ENCODE measurements at places on chromosomes 6 and 20.

DNA sequence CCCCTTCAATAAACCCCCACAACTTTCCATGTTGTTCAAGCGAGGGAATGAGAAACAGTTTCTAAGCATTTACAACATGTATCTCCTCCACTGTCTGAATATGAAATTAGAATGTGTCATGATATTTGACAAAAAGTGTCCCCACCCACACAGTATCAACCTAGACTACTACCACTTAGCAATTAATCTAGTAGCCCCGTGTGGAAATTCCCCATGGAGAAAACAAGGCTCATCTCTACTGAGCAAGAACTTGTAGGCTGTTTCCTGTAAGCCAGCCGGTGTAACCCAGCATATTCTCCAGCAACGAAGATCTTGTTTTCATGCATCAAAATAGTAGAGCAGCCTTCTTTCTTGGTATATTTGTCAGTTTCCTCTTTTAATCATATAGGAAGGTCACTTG, 115.0 kb downstream of the IRF4 start:
- DNase-seq = no peak
- H3K27ac ChIP-seq = peak overlapping the region; percentile 81
- no peak overlapping the region for H3K4me3 ChIP-seq
- peaks cover 37% of the 10 kb centered on the region for H3K36me3 ChIP-seq

DNA sequence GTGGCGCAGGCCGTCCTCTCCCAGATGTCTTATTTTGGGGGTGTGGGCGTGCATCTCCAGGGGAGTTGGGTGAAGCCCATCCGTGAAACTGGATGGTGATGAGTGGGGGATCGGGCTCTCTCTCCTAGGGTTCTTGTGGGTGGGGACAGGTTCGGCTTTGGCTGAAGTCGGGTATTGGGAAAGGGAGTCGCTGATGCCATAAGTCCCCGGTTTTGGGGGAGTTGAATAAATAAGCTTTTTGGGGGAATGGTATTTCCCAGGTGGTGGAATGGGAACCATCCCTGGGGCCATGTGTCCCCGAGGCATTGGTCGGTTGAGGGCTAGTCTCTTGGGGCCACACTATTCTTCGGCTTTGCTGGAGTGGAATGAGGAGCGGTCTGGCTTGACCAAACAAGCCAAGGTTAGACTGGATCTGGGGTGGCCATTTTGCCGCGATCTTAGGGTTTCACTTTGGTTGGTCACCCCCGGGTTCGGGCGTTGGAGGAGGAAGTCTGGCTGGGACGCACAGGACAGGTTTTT, 481 bp downstream of the ZNF133 start:
- DNase-seq = no peak
- H3K27me3 ChIP-seq = peaks cover 17% of the 10 kb centered on the region
- peaks cover 23% of the 10 kb centered on the region for H3K36me3 ChIP-seq
- peak overlapping the region; percentile 97 for H3K27ac ChIP-seq

DNA sequence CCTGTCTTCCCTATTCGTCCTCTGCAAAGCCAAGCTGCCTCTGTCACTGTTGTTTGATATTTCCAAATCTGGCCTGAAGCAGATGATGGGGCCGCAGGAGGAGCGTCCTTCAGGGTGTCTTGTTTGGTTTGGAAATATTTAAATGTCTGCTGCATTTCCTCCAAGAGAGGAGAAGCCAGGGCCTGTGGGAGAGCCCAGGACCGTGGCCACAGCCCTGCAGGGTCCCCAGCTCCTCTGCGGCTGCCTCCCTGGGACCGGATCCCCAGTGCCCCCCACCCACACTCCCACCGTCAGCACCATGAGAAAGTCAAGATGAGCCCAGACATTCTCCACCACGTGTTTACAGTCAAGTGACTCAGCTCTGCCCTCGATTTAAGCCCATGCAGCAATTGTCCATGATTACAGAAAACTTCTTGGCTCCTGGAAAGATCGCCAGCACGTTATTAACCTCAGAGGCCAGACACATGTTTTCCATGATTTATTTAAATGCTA, 18.2 kb downstream of the FOXF2 start:
- H3K4me3 ChIP-seq = no peak overlapping the region
- no peaks in the 10 kb centered on the region for H3K36me3 ChIP-seq
- H3K27me3 ChIP-seq = peaks cover 33% of the 10 kb centered on the region
- no peak for DNase-seq

- H3K4me3 ChIP-seq = no peak overlapping the region
- peaks cover 11% of the 10 kb centered on the region for H3K4me1 ChIP-seq
- H3K27ac ChIP-seq = no peak overlapping the region
- peaks cover 54% of the 10 kb centered on the region for H3K27me3 ChIP-seq
- no peaks in the 10 kb centered on the region for H3K36me3 ChIP-seq
Observed at GRCh38 chr20:1489325-1489724, 1.9 kb downstream of the SIRPB2 start.

DNA sequence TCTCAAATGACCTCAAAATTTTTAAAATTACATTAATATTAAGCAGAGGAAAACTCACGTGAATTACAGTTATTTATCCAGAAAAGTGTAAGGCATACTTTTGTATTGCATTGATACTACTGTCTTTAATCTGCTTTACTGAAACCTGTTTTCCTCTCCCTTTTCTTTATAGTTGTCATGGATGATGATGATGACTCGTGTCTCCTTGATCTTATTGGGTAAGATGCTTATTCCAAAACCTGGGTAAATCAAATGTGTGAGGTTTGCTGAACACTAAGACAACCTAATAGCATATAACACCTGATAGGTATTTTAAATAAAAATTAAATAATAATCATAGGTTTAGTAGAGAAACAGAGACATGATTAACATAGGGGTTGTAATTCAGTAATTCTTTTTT, 40.0 kb downstream of the BICRAL start:
- H3K4me3 ChIP-seq = no peak overlapping the region
- no peak for DNase-seq
- H3K27me3 ChIP-seq = no peaks in the 10 kb centered on the region
- H3K4me1 ChIP-seq = peaks cover 7% of the 10 kb centered on the region
- peaks cover 10% of the 10 kb centered on the region for H3K36me3 ChIP-seq

DNA sequence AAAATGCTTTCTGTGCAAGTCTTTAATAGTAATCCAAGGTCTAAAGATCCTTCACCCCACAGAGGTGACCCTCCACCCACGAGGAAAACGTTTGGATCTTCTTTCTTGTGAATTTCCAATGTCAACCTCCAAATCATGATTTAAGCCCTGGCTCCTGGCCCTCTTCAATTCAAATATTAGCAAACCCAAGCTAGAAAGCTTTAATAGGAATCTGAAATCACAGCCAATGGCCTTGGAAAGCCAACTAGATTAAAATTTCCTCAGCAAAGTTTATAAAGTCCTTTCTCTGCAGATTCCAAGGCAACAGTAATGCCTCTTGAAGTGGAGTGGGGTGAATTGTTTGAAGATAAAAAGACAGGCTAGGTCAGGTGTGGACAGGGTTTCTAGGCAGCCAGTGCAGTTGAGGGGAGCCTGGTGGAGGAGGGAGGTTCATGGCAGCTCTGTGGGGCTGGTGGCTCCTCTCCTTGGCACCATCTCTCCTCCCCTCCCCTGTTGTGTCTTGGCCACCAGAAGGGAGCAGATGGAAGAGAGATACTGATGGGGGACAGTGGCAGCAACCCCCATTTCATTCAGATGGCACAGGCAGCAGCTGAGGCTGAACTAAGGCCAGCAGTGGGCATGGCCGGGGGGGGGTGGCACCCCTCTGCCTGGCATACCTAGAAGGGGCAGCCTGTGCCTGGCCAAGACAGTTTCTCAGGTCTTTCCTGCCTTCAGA, 12.0 kb upstream of the UQCC2 start:
- H3K4me3 ChIP-seq = no peak overlapping the region
- peaks cover 61% of the 10 kb centered on the region for H3K27me3 ChIP-seq
- no peak for DNase-seq
- H3K36me3 ChIP-seq = no peaks in the 10 kb centered on the region
- no peak overlapping the region for H3K27ac ChIP-seq

- no peak within 1 kb of the TSS for H3K4me3 ChIP-seq
- no peak within 1 kb of the TSS for H3K27ac ChIP-seq
- H3K36me3 ChIP-seq = no peaks in the 10 kb centered on the region
Observed at GRCh38 chr6:96015518-96016333, at the start of gene FUT9. TSS of gene FUT9 (plus strand) at chr6:96015974. CDS start at chr6:96203156, 187,182 bp downstream.

- no peak overlapping the region for H3K4me3 ChIP-seq
- peaks cover 22% of the 10 kb centered on the region for H3K36me3 ChIP-seq
- H3K27ac ChIP-seq = no peak overlapping the region
- no peak for DNase-seq
- no peaks in the 10 kb centered on the region for H3K27me3 ChIP-seq
Observed at GRCh38 chr6:149079911-149080491, 237.5 kb upstream of the TAB2 start.

- H3K36me3 ChIP-seq = no peaks in the 10 kb centered on the region
- no peak overlapping the region for H3K4me3 ChIP-seq
- no peak for DNase-seq
- peaks cover 3% of the 10 kb centered on the region for H3K4me1 ChIP-seq
Observed at GRCh38 chr6:168244961-168245551, 74.5 kb downstream of the DACT2 start.

DNA sequence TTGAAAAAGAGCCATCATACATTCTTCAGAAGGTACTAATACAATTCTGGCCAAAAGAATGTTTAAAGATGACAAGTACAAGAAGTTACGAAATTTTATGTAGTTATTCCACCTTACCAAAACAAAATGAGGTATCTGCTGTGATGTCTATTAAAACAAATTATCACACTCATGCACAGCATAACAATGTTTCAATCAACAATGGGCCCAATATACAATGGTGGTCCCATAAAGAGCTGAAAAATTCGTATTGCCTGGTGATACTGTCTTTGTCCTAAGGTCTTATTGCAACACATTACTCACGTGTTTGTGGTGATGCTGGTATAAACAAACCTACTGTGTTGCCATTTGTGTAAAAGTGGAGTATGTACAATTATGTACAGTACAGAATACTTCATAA, 3.6 kb upstream of the NUP153 start:
- peaks cover 24% of the 10 kb centered on the region for H3K4me1 ChIP-seq
- peaks cover 16% of the 10 kb centered on the region for H3K36me3 ChIP-seq
- H3K4me3 ChIP-seq = no peak overlapping the region
- DNase-seq = no peak
- H3K27me3 ChIP-seq = no peaks in the 10 kb centered on the region

DNA sequence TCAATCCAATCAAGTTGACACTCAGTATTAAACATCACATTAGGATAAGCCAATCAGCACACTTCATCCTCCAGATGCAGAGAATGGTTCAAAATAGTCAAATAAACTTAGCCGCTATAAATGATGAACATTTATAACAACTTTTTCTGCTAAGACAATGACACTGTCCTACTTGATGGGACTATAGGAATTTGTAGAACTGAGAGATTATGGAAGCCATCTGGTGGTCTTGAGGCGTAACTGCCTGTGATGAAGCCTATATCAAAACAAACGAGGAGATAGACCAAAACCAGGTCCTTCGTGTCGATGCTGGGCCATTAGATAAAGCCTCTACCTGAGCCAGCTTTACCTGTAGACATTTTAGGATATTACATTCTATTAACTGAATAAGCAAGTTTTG, 631.1 kb downstream of the COL12A1 start:
- H3K4me1 ChIP-seq = no peaks in the 10 kb centered on the region
- H3K36me3 ChIP-seq = no peaks in the 10 kb centered on the region
- no peak for DNase-seq
- H3K27ac ChIP-seq = no peak overlapping the region
- no peak overlapping the region for H3K4me3 ChIP-seq

DNA sequence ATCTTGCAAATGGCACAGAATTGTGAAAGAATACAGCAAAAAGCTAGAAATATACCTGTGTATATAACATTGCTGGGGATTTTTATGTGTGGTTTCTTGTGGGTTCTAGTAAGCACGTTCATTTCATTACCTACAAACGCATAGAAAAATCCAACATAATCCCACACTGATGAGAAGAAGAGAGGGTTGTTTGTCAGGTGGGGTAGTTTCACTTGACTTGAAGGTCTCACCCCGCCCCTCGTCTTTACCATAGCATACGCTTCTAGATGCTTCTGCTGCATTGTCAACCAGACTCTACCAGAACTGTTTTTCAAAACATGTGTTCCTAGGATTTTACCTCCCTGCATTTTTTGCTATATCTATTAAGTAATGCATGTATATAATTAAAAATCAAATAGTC, 284.1 kb upstream of the TAB2 start:
- H3K27ac ChIP-seq = peak overlapping the region; percentile 87
- no peak for DNase-seq
- H3K4me3 ChIP-seq = no peak overlapping the region
- H3K27me3 ChIP-seq = no peaks in the 10 kb centered on the region
- peaks cover 3% of the 10 kb centered on the region for H3K36me3 ChIP-seq

DNA sequence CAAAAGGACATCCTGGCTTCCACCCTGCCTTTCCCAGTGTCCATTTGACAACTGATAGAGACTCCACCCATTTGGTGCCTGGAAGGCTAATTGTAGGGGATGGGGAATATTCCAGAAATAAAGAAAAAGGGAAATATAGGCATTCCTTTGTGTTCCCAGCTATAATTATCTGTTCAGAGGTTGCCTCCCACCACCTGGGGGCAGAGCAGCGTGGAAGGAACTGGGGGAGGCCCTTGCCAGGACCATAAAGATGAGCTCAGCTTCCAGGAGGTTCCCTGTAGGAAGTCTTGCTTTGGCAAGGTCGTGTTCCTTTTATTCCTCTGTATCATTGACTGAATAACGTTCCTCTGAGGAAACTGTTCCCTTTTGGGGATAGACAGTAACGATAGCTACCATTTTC, 214.7 kb downstream of the TFAP2C start:
- H3K4me3 ChIP-seq = no peak overlapping the region
- H3K27ac ChIP-seq = no peak overlapping the region
- H3K27me3 ChIP-seq = peaks cover 4% of the 10 kb centered on the region
- no peaks in the 10 kb centered on the region for H3K4me1 ChIP-seq
- DNase-seq = no peak

GRCh38 chr6:83096791-83097190, 29.3 kb downstream of the DOP1A start:
- H3K36me3 ChIP-seq = peaks cover 5% of the 10 kb centered on the region
- H3K4me1 ChIP-seq = no peaks in the 10 kb centered on the region
- H3K4me3 ChIP-seq = no peak overlapping the region
- DNase-seq = no peak

DNA sequence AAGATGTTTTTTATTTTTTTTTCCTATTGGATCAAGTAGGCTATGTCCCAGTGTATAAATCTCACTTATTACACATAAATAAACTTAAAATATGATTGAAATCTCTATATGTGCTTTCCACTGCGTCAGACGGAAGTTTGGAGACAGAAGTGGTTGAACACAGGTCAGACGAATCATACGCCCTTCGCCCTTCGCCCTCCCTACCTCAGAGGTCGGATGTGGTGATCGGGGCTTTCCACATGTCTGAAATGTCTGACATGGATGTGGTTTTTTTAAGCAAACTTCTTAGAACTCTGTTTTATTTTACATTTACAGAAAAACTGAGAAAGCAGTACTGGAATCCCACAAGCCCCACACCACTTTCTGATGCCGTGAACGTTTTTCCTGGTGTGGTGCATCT, 344.4 kb downstream of the THBS2 start:
- H3K27me3 ChIP-seq = no peaks in the 10 kb centered on the region
- DNase-seq = no peak
- no peak overlapping the region for H3K27ac ChIP-seq
- no peaks in the 10 kb centered on the region for H3K36me3 ChIP-seq
- peaks cover 3% of the 10 kb centered on the region for H3K4me1 ChIP-seq
- H3K4me3 ChIP-seq = no peak overlapping the region
